ENCODE measurements at places on chromosomes 6 and 20. TPM values are rescaled to one million over a fixed set of nuclear protein-coding genes. Genes with fewer than 3 reads are reported as not detected.

The HLA-DOB gene
- total RNA-seq, result 0.18 TPM

The THBS2 gene
- total RNA-seq, result 1,449 TPM

The FOXA2 gene
- total RNA-seq, result not detected

The CGA gene
- total RNA-seq, result not detected

The TBXT gene
- not detected for total RNA-seq

The HLA-DQB1 gene
- total RNA-seq, result not detected

The KIZ gene
- total RNA-seq, result 13.7 TPM

The RIPPLY2 gene
- total RNA-seq, result not detected

The CDSN gene
- total RNA-seq, result not detected

The HSPA1A gene
- total RNA-seq, result 73.6 TPM

The PHF10 gene
- total RNA-seq, result 27.9 TPM

The SAMD3 gene
- 24.1 TPM for total RNA-seq

The KPNA5 gene
- total RNA-seq, result 12.8 TPM

The RNF39 gene
- not detected for total RNA-seq

The HBS1L gene
- 178 TPM for total RNA-seq

The IYD gene
- not detected for total RNA-seq

The BANF2 gene
- not detected for total RNA-seq

The MYBL2 gene
- 4.9 TPM for total RNA-seq

The ADIG gene
- total RNA-seq, result not detected

The F13A1 gene
- not detected for total RNA-seq

The ALDH8A1 gene
- total RNA-seq, result 3.8 TPM

The TOX2 gene
- total RNA-seq, result 2.1 TPM

The EDN3 gene
- total RNA-seq, result not detected

The ECI2 gene
- total RNA-seq, result 293 TPM

The MDFI gene
- total RNA-seq, result 7.4 TPM

The STK4 gene
- total RNA-seq, result 27.9 TPM

The UST gene
- 47.7 TPM for total RNA-seq

The PIGU gene
- 8.4 TPM for total RNA-seq

The FKBP1C gene
- 0.46 TPM for total RNA-seq

The ACTL10 gene
- 2.7 TPM for total RNA-seq

The ID4 gene
- total RNA-seq, result 2.4 TPM

The RFX6 gene
- total RNA-seq, result not detected

The GGTLC1 gene
- total RNA-seq, result not detected

The EYA4 gene
- total RNA-seq, result not detected

The MCHR2 gene
- total RNA-seq, result not detected

The FERMT1 gene
- total RNA-seq, result 10.9 TPM

The SIRPD gene
- total RNA-seq, result not detected

The FOXS1 gene
- 1.1 TPM for total RNA-seq

The MUC21 gene
- total RNA-seq, result not detected

The TRAPPC3L gene
- not detected for total RNA-seq

The ANKRD6 gene
- total RNA-seq, result 3.9 TPM

The BPIFB2 gene
- not detected for total RNA-seq

The PTK6 gene
- 0.18 TPM for total RNA-seq

The SLC26A8 gene
- total RNA-seq, result not detected

The BHLHE23 gene
- not detected for total RNA-seq

The SLC35D3 gene
- not detected for total RNA-seq

The LY6G6F gene
- total RNA-seq, result not detected

The EPHA7 gene
- under 0.01 TPM for total RNA-seq

The TGM3 gene
- not detected for total RNA-seq

The TMEM170B gene
- total RNA-seq, result 1.8 TPM

The IP6K3 gene
- total RNA-seq, result 1.1 TPM

The CPXM1 gene
- total RNA-seq, result 3.9 TPM

The ZNF165 gene
- 0.30 TPM for total RNA-seq

The C20orf202 gene
- total RNA-seq, result not detected

The CTCFL gene
- total RNA-seq, result not detected

The PLG gene
- total RNA-seq, result not detected

The EYA2 gene
- total RNA-seq, result not detected

The ZC2HC1B gene
- not detected for total RNA-seq

The ZHX3 gene
- total RNA-seq, result 57.6 TPM

Data from smooth muscle cell of the umbilical artery (primary cell).